ENCODE measurements at places on chromosomes 16 and 17. TPM values are rescaled to one million over a fixed set of nuclear protein-coding genes. Genes with fewer than 3 reads are reported as not detected.

The EFCAB5 gene
- 2.7 TPM for total RNA-seq

The PRSS33 gene
- not detected for total RNA-seq

The KLHDC4 gene
- total RNA-seq: 82.4 TPM

The ODAD4 gene
- total RNA-seq: not detected

The ABCC6 gene
- not detected for total RNA-seq

The TPPP3 gene
- total RNA-seq: not detected

The TP53TG3B gene
- not detected for total RNA-seq

The KRT33A gene
- total RNA-seq: not detected

The SMG6 gene
- 51.1 TPM for total RNA-seq

The CHST5 gene
- total RNA-seq: not detected

The AXIN2 gene
- 30.1 TPM for total RNA-seq

The IL21R gene
- total RNA-seq: 28.3 TPM

The COTL1 gene
- total RNA-seq: 181 TPM
